Anterior cingulate cortex (tissue), 58 donors: ENCODE measurements at places on chromosomes 5 and 9.

GRCh38 chr5:17309462-17309861 lies 92.0 kb downstream of the BASP1 start:
- DNase-seq = no peak

GRCh38 chr5:2023196-2023595 lies 140.5 kb upstream of the IRX4 start:
- no peak for DNase-seq

DNA sequence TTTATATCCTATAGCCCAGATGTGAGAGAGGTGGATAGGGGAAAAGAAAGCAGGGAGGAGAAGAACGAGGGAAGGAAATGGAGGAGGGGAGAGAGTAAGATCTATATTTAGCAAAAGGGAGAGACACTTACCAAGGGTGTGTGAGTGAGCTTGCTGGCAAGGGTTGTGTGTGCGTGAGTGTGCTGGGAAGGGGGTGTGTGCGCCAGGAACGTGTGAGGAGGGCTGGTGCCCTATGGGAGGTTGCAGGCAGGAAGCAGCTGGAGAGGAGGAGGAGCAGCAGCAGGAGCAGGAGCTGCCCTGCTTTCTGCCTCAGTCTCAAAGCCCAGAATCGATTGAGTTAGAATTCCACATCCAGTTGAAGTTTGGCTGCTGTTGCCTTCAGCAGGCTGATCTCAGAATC lies 148.3 kb upstream of the RUSC2 start:
- no peak for DNase-seq

GRCh38 chr9:72891043-72891442 lies 61.8 kb downstream of the ALDH1A1 start:
- no peak for DNase-seq

DNA sequence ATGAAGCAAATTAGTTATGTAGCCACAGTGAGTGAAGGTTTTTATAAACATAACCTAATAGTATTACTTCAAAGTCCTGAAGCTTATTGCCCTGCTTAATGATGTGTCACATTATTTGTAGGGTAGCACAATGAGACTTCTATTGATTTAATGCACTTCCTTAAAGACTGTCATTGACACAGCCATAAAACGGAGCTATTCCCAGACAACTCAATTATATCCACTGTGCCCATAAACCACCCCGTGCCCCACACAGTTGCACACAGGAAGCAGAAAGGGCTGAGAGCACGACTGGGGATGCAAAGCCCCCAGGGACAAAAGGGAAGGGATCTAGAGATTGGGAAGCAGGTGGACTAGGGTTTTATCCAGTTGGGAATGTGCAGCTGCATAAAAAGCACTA lies 37.0 kb downstream of the TRIM32 start:
- DNase-seq = no peak

DNA sequence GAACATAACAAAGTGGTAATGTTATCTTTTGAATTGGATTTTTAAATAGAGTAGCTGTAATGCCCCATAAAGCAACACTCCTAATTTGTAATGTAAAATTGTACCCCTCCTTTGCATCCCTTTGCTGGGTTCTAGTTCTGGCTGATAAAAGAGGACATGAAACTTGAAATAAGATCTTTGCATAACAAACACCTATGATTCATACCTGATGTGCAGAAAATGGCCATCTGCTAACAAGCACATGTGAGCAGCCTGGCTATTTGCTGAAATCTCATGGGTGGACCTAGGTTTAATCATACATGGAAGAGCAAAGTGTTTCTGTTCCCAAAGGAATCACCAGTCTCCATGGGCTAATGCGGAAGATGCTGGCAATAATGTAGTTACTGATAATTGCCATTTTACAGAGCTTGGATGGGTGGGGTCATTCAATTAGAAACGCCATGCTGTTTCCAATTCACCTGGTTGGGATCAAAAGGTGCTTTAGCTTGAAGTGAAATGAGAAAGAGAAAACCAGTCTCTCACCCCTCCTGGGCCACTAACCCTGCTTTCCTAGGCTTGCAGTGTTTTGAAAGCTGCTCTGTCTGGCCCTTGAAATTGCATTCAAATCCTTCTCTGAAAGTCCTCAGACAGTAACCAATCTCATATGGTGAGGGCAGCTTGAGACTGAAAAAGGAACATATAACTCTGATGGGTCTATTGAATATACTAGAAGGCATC lies 585.1 kb downstream of the TLE4 start:
- no peak for DNase-seq

- DNase-seq = no peak
These were observed 1.4 kb downstream of the CHSY3 start for GRCh38 chr5:129905473-129906176.

- no peak for DNase-seq
These were observed 46.5 kb downstream of the CXXC5 start for GRCh38 chr5:139694556-139695177.

DNA sequence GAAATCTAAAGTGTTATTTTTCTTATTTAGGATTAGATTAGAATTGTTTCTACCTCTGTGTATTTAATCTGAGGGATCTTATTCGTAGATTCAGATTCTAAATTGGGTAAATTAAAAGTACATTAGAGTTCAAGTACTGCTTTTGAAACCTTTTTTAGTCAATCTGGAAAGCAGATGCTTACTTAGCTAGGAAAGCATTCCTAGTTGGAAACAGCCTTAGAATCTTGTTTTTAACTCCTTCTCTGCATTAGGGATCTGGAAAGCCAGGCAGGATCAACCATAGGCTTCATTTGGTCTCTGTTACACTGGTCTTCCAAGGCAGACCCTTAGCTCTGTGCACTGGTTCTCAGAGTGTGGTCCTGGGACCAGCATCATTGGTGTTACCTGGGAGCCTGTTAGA lies 247.4 kb downstream of the NR3C1 start:
- DNase-seq = no peak
